Stimulated activated CD4-positive, alpha-beta T cell treated with anti-CD3 and anti-CD28 coated beads, Interleukin-1b, Interleukin-23, amount 100 ng/mL, for 1 hour (primary cell): ENCODE measurements at places on chromosomes 6 and 20.

DNA sequence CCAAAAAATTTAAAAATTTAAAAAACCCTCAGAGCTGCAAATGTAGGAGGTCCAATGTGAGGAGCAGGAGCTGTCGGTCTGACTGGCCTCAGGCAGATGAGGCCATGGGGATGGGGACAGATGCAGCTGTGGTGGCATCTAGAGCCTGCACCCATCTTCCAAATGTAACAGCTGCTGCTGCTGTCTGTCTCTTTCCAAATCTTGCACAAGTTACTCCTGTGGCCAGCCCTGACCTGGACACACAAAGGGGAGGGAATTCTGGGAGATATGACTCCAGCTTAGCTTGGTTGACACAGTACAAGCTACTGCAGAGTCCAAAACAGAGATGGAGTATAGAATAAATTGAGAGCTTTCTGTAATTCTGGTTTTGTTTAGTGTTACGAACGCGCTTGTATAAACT is 115.2 kb downstream of the PRND start:
- no peak for DNase-seq

DNA sequence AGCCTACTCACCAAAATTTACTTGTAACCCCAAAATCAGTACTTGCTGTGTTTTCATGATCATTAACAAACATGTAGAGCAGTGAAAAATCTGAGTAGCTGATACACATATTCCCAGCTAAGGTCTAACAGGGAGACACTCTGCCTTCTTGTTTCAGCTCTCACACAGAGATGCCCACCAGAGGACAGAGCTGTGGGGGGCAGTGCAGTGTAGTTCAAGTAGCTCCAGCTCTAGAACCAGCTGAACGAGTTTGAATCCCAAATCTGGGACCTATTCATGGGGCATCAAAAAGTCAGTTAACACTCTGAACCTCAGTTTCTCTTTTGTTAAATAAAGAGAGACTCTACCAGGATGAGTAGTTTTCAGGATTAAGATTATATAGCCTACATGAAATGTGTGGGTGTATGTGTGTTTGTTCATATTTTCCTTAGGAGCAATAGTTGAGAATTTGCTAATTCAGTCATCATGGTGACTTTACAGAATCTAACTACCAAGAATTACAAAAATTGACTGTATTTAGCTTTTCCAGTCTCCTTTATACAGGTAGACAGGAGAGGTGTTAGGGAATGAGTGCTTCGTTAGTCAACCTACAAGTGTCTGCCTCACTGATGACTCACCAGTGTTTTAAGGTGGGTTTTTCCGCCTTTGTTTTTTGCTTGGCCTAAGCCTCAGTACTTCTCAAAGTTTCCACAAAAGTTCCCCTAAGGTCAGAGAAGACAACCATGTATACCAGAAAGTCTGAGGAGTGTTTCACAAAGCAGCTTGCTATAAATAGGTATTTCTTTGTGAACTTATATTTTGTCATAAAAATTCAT is 164.0 kb upstream of the RUNX2 start:
- DNase-seq: no peak

- DNase-seq: no peak
These were observed 96.9 kb downstream of the MKKS start for GRCh38 chr20:10336959-10337729.

GRCh38 chr20:63747622-63748069 is 8.1 kb downstream of the SLC2A4RG start:
- DNase-seq: no peak

DNA sequence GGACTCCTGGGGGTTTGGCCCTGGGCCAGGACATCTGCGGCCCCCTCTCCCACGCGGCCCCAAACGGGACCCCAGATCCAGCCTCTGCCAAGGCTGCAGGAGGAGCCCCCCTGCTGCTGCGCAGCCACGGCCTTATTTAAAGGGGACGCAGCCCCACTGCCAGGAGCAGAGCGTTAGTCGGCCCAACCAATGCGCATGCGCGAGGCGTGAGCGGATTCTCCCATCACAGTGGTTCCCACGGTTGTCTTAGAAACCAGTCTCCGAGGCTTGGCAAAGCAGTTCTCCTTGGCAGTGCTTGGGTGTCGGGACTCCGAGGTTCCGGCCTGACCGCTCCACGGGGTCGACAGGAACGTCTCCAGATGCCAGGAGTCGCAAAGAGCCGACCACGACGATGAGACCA is 288.3 kb upstream of the ZNF337 start:
- DNase-seq: peak; percentile 7

DNA sequence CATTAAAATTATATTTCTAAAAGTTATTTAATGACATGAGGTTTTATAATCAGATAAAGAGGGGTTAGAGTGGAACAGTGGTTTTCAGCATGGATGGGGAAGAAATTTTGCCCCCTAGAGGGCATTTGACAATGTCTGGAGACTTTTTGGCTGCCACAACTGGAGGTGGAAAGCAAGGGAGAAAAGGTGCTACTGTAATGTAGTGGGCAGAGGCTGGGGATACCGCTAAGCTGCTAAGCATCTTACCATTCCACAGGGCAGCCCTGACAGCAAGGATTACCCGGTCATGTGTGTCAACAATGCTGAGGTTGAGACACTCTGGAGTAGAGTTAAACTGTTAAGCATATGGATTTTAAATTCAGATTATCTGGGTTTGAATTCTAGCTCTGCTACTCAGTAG is 52.9 kb upstream of the FABP7 start:
- DNase-seq: no peak

DNA sequence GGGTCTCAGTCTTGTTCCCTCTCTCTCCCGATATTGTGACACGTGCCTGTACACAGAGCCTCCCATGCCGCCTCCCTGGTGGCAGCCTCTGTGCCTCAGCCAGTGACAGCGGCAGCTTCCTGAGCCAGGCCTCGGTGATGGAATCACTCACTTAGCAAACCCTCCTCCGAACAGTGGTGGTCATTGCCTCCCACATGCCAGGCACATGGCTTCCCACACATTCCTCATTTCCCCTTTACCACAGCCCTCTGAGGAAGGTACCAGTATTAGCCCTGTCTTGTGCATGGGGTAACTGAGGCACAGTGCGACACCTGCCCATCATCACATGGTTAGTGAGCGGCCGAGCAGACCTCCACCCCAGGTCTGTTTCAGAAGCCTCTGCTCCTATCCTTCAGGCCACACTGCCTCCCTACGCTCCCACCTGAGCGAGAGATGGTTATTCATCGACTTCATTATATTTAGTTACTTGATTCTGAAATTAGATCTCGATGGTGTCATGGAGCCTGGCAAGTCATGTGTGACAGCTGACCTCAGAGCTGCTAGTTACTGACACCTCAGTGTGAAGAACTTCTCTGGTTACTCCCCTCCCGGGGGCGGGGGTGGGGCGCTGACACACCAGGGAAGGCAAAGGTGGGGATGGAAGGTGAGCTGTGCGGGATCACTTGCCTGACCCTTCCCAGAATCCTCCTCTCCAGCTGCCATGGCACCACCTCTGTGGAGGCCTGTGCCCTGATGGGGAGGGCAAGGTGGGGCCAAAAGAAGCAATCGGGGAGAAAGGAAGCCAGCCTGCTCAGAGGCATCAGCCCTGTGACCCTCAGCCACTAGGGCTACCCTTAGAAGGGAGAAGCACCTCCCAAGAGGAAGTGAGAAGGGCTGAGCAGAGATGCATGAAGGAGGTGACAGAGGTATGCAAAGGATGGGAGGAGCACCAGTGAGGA is 17.9 kb downstream of the MDGA1 start:
- no peak for DNase-seq

GRCh38 chr6:143684486-143684885 is 6.7 kb downstream of the PHACTR2 start:
- no peak for DNase-seq

DNA sequence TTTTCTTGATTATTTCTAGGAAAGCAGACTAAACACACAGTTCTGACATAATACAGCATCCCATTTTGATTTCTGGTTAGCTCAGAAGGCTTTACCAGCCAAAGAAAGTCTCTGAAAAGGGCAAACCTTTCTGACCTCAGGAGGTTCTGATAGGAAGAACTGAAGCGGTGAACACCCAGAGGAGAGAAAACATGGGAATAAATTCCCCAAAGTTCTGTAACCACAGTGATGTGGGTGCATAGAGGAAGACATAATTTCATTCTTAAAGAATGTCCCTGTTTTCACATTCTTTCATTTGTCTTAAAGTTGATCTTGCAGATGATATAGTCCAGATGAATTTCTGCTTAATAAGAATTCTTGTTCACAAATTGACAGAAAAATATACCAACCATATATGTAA is 60.3 kb downstream of the RSPO3 start:
- no peak for DNase-seq

- DNase-seq: peak; percentile 11
These were observed 33.8 kb upstream of the AIG1 start for GRCh38 chr6:143026696-143027449.

- DNase-seq: no peak
These were observed 10.5 kb downstream of the OTOR start for GRCh38 chr20:16758454-16759180.
